ENCODE measurements at places on chromosomes 4 and X.

GRCh38 chr4:188194421-188194820 is 55.2 kb downstream of the TRIML1 start:
- DNase-seq = no peak

DNA sequence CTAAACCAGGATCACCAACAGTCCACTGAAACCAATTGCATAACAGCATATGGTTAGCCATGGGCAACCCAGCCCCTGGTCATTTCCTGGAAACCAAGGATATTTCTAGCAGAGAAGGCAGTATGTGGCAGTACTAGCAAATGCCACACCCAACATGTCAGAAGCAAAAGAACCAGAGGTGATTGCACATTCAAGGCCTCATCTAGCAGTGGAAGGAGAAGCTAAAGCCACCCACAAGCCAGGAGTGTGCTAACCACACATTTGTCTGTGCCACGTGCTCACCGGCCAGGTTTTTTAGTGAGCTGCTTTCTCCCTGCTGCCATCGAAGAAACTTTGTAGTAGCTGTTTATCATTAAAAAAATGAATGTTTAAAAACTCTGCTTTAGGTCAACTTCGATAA is 42.0 kb downstream of the TEC start:
- no peak for DNase-seq

DNA sequence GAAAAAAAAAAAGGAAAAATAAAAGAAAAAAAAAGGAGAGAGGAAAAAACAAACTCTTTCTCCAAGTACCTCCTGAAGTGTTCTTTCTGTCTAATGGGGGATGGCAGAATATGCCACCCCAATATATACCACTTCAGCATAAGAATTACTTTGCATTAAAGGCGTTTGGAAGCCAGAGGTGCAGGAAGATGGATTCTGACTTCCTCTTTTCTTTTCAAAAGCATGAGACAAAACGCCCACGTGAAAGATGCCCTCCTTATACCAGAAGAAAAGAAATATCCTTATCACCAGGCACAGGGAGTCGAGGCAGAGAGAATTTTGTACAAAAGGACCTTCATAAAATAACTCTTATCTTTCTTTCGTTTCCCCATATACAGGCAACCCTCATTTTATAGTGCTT is 40.9 kb downstream of the COX18 start:
- DNase-seq = no peak

- DNase-seq = no peak
Measured at GRCh38 chr4:38065176-38065575, 105.0 kb downstream of the PTTG2 start.

DNA sequence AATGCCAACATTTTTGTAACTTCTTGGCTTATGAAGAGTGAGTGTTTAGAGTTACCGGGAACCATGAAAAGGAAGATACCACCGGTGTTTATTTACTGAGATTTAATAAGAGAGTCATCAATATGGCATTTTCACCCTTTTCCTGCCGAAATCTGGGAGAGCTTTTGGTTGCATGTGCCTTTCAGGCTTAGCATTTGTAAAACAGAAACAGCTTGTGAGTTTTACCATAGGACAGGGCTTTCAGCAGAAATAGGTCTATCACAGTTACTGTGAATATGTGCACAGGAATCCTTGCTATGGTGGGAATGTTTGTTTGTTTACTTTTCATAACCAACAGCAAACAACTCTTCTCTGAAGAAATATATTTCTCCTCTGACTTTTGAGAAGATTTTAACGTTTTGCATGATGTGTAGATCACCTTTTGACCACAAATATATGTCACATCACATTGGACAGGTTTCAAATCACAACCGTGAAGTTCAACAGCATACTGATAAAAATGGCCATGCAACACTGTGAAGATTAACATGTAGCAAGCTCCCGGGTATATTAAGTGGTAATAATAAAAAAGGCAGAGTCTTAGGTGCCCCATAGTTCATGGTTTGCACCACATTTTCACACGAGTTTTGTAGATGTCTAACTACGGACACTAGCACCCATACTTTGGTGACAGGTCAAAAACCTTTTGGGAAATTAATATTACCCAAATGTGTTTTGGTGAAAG is 21.3 kb downstream of the ARHGAP24 start:
- no peak for DNase-seq

Data from renal pelvis (tissue), 12 donors.